ENCODE measurements at places on chromosomes 16 and 17. TPM values are rescaled to one million over a fixed set of nuclear protein-coding genes. Genes with fewer than 3 reads are reported as not detected.
A peak's percentile ranks its signal among the peaks of the same experiment; 100 is the strongest.

The ICAM2 gene
- total RNA-seq = 0.84 TPM

The PIMREG gene
- 87.3 TPM for total RNA-seq

The TNP2 gene
- total RNA-seq = not detected

The ASGR1 gene
- total RNA-seq = not detected

The SEC14L5 gene
- total RNA-seq = 0.02 TPM

The TP53TG3 gene
- total RNA-seq = not detected

The KRTAP16-1 gene
- total RNA-seq = not detected

DNA sequence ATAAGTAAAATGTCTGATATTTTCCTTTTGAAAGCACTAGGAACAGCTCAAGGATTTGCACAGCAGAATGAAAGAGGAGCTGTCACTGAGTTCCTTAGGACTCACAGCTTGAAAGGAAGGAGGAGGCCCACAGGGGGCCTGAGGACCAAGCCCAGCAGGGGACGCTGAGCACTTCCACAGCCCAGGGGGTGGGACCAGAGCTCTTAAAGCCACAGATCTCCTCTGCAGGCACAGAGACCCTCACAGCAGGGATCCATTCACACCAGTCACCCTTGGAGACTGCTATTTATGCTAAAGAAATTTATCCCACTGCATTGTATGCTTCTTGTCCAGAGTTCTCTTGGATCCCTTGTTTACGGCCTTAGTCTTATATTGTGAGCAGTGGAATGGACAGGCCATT lies 253.3 kb downstream of the STX8 start:
- no peak for DNase-seq

- DNase-seq = no peak
These were observed 16.3 kb downstream of the AXIN1 start for GRCh38 chr16:336269-336668.

DNA sequence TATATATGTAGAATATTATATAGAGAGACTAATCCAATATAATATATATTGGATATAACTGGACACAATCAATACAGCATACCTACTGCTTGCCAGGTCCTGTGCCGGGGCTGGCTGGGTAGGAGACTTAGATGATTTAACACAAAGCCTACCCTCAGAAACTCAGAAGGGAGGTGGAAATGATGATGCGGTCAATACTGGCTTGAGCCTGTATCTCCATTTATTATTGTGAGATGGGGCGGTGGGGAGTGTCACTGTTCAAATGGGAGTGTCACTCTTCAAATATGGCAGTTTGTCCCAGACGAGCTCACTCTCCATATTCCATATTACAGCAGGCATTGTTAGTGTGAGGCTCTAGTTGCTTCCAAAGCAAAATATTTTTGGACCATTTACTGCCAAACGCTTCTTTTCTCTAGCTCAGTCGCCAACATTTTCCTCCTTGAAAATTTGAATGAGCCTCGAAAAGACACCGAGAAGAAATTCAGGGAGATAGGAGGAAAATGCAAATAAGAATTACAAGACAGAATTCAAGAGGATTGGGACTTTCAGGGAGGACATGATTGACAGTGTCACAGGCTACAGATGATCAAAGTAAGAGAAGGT lies 70.7 kb downstream of the WSCD1 start:
- no peak for DNase-seq

DNA sequence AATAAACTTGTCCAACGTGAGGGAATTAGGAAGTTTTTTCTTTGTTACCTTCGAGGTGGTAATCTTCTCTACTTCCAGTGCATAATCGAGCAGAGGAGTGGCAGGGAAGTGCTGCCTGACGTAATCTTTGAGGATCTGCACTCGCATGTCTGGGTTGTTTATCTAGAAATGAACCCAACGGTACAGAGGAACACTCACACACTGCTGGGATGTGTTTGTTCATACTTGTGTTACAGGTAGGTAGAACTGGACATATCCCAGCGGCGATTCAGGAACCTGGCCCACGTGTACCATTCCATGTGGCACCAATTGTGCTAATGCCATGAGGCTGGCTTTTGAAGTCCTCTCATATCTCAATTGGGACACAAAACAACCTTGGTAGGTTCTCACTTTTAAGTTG lies 4.2 kb upstream of the KLHL11 start:
- no peak for DNase-seq

DNA sequence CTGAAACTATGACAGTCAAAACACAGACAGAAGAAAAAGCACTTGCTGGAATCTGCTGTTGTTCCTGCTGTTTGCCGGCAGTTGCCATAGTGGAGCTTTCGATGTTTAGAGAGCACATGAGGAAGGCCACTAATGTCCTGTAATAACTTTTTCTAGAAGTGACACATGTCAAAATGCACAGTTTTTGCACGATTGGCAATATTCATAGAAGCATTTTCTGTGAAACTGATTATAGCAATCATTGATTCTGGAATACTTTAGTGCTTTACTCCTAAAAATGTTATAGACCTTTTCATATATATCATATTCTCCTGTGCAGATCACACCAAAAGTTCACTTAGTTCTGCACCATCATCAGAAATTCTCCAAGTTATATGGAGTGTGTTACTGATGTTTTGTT lies 407.0 kb upstream of the SOX9 start:
- DNase-seq = no peak

GRCh38 chr17:12406623-12407215 lies 259.0 kb upstream of the MYOCD start:
- peak; percentile 26 for DNase-seq

DNA sequence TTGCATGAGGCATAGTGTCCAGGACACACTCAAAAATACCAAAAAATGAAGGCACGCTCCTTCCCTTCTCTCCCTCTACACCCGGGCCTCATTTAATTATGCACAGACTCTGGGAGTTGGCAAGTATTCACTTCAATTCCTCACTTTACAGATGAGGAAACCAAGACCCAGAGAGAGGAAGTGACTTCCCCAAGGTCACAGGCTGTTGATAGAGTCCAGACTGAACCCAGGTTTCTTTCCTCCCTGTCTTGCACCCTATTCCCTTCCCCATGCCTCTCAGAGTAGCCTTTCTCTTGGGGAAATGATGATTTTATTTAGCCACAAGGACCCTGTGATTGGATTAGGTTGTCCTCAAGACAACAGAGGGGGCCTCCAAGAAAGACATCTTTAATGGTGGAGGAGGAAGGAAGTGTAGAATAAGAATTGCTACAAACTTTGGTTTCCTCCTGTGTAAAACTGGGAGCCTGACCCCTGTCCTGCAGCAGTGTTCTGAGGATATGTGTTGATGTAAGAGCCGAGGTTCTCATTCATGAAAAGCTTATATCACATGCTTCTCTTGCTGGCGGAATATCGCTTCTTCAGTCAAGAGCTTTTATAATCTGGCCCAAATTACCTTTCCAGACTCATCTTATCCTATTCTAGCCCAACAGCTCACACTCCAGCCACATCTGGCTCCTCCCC lies 48.8 kb upstream of the SIAH1 start:
- DNase-seq = no peak

DNA sequence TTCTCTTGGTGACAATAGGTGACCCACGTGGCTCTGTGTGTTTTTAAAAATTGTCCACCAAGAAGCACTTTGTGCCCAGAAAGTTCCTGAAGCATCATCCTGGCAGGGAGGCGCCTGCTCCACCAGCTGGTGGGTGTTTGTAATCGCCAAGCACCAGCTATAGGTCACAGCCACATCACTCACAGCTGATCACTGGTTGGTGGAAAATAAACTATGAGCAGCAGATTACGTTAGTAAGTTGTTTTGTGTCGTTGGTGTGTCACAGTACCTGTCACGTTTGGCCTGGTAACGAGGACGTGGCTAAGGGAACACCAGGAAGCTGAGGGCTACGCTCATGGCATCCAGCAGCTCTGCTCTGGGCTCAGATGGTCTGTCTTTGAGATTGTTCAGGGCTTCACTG lies 10.1 kb downstream of the MRM3 start:
- DNase-seq = peak; percentile 16

- no peak for DNase-seq
These were observed 189.5 kb upstream of the ASIC2 start for GRCh38 chr17:33482636-33483035.

DNA sequence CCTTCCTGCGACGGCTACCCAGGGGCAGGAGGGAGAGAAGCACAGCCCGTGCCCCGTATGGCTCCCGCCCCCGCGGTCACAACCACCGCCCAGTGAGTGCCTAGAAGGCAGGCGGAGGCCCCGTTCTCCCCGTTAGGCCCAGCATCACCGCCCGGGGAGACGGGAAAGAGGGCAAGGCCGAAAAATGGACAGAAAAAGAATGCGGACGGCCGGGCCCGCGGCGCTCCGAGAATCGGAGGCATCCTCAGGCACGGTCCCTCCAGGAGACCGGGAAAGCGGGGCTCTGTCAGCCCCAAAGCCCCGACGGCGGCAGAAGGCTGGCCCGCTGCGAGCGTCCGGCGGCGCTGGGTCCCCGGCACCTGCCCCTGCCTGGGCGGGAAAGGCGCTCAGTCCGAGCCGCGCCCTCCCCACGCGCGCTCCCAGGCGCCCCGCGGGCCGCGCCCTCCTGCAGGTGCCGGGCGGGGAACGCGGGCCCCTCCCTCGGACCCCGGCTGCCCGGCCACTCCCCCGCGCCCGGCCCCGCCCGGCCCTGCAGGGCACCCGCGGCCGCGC lies 407 bp downstream of the MCRIP1 start:
- no peak for DNase-seq

GRCh38 chr17:40610359-40610758 lies 37.3 kb downstream of the SMARCE1 start:
- no peak for DNase-seq

- DNase-seq = peak; percentile 17
These were observed 21.8 kb downstream of the DRC3 start for GRCh38 chr17:17994271-17995069.

DNA sequence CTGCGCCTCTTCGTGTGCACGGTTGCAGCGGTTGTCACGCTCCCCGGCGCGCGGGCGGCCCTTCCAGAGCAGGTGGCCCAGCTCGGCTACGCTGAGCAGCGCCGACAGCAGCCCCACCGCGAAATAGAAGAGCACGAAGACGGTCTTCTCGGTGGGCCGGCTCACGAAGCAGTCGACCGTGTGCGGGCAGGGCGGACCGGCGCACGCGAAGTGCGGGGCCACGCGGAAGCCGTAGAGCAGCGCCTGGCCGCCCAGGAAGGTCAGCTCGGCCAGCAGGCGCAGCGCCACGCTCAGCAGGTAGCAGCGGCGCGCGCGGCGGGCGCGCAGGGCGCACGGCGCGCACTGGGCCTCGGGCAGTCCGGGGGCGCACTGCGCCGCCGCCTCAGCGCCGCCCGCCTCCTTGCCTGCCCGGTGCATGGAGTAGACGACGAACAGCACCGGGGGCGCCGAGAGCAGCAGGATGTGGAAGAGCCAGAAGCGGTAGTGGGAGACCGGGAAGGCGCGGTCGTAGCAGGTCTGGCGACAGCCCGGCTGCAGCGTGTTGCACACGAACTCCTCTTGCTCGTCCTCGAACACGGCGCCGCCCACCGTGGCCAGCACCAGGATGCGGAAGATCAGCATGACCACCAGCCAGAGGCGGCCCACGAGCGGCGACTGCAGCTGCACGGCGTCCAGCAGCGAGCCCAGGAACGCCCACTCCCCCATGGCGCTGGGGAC lies 1.3 kb downstream of the GJD3 start:
- no peak for DNase-seq

DNA sequence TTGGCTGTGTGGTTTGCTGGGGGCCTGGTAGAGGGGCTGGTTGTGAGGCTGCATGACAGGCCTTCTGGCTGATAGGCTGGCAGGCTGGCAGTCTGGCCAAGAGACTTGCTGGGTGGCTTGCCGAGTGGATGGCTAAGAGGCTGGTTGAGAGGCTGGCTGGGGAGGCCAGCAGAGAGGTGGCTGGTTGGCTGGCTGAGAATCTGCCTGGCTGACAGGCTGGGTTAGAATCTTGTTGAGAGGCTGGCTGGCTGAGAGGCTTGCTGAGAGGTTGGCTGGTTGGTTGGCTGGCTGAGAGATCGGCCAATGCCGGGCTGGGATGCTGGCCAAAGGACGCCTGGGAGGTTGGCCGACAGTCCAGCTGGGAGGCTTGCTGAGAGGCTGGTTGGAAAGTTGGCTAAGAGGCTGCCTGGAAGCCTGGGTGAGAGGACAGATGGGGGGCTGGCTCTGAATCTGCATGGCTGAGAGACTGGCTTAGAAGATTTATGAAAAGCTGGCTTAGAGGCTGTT lies 35.9 kb upstream of the ACSM2B start:
- DNase-seq = no peak

DNA sequence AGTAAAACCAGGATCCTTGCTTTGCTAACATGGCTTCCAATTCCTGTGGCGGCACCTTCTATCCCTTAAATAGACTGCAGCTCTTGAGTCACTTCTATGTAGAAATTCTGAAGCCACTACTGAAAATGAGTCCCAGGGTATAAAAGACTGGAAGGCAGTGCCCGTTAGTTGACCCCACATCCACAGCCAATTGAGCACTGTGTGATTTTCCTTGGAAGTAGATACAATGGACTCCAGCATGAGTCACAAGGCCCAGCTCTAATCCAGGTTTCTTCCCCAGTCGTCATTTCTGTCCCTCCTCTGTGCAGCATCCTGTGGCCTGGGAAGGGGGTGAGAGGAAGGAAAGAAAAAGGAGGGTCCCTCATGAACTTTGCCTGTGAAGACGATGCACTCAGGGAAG lies 69.5 kb downstream of the HLF start:
- DNase-seq = peak; percentile 88

DNA sequence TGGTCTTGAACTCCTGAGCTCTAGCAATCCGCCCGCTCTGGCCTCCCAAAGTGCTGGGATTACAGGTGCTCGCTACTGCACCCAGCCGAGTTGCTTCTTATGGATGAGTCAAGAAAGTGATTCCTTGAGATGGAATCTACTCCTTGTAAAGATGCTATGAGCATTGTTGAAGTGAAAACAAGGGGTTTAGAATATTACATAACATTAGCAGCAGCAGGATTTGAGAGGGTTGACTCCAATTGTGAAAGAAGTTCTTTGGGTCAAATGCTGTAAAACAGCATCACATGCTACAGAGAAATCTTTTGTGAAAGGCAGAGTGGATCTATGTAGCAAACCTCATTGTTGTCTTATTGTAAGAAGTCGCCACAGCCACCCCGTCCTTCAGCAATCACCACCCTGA lies 72.7 kb downstream of the NT5M start:
- DNase-seq = no peak
